Epithelial cell of alveolus of lung (primary cell): ENCODE measurements at places on chromosomes 13 and 19. TPM values are rescaled to one million over a fixed set of nuclear protein-coding genes. Genes with fewer than 3 reads are reported as not detected.

The GIPR gene
- total RNA-seq: 1.7 TPM in 1 of 2 replicates, not detected in the other

The MYBPC2 gene
- 0.64 TPM in 1 of 2 replicates, not detected in the other for total RNA-seq

The ZSCAN1 gene
- total RNA-seq: not detected in 2 replicates

The FKBP8 gene
- total RNA-seq: 387 and 393 TPM in 2 replicates

The TEAD2 gene
- 56.4 and 70.2 TPM in 2 replicates for total RNA-seq

The PDX1 gene
- total RNA-seq: not detected in 2 replicates

The SIGLEC10 gene
- total RNA-seq: not detected in 2 replicates
